ENCODE measurements at places on chromosomes 4 and X.

DNA sequence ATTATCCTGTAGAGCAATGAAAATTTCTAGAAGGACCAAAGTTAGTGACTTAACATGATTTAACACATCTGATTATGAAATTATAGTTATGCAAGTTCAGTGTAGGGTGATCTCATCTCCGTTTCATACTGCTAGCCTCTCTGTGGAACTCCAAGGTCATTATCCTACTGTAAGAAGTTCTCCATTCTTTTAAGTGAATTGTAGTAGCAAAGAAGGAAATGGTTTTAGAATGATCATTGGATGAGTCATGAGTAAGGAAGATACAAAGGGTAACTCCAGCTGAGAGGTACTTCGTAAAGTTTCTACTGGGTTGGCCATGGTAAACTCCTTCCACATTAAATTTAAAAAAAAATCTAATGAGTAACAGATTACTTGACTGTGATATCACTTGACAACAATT lies 215.0 kb upstream of the GIMD1 start:
- DNase-seq, result no peak

- DNase-seq, result no peak
Measured at GRCh38 chrX:108246304-108246954, 154.9 kb downstream of the ATG4A start.

GRCh38 chr4:56684320-56685050 lies 3.4 kb upstream of the HOPX start:
- DNase-seq, result no peak

DNA sequence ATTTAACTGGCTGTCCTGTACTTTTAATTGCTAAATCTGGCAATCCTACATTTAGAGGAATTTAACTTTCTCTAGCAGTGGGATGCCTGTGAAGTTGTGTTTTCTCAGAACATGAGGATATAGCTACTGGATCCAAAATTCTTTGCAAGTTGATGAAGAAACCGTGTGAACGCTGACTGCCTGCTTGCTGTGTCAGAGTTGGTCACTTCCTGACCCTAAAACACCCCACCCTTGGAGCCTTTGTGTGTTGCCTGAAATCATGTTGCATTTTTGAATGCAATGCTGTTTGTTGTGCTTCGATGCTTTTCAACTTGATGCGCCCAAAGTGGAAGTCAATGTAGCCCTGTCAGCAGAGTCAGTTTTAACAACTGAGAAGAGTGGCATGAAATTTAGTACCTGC lies 211.2 kb downstream of the ANK2 start:
- DNase-seq, result no peak

- no peak for DNase-seq
Measured at GRCh38 chr4:115562506-115562905, 449.1 kb upstream of the NDST4 start.

GRCh38 chrX:151336809-151337208 lies 60.2 kb upstream of the VMA21 start:
- DNase-seq, result no peak

- no peak for DNase-seq
Measured at GRCh38 chrX:17377091-17377717, 2.2 kb downstream of the NHS start.

DNA sequence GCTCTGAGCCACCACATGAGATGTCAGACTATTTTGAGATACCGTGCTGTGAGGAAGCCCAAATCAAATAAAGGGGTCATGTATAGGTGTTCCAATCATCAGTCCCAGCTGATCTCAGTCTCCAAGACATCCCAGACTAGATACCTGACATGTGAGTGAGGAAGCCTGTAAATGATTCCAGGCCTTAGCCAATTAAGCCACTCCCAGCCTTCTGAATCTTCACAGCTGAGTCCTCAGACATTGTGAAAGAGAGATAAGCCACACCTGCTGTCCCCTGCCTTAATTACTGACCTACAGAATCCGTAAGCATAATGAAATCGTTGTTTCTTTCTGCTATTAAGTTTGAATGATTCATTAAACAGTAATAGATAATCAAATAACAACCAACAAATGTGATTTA lies 671.4 kb downstream of the ZNF674 start:
- DNase-seq, result no peak

DNA sequence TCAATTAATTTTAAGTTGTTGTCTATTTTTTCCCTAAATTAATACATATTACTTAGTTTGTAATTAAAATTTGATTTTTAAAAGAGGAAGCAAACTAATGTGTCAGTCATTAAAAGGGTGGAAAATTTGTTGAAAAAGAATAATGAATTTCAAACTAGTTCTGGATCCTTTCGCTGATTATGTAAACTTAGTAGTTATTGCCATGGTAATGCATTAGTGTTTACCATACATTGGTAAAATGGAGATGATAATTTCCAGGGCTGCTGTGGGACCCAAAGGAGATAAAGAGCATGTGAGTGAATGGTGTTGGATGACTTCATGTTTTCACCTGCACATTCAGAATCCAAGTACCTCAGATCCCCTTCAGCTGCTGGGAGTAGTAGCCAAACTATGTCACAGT lies 6.5 kb downstream of the BEX3 start:
- DNase-seq, result no peak

- no peak for DNase-seq
Measured at GRCh38 chr4:116953947-116954346, 131.4 kb downstream of the TRAM1L1 start.

DNA sequence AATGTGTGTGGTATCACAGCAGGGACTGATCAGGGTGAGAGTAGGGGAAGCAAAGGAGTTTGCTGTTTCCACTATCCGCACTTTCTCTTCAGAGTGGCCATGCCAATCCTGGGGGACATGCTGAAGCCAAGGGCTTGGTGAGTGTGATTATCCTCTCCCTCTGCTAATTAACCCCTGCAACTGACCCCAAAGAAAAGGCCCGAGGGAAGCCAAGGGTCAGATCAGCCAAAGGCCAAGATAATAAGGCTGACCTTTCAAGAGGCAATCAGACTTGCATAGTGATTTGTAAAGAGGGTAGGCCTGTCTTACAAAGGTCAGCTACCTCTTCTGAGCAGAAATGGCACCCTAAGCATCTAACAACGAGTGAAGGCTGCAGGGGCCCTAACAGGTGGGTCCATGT lies 420.5 kb upstream of the CPEB2 start:
- no peak for DNase-seq

DNA sequence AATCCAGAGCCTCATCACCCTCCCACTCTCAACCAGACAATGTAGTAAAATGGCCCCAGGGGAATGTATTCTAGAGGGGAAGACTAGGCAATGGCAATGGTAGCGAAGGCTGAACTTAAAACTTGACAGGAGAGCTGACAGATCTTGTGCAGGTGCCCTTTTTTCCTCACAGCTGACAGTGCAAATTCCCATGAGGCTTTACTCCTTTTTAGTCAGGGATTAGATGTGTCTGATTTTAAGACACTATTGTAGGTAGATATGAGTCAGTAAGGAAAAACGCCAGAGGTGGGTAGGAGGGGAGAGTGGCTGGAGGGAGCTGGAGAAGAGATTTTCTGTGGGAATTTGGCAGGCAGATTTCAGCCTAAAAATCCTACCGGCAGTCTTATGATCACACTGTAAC lies 10.7 kb downstream of the CAPN6 start:
- DNase-seq, result no peak

- no peak for DNase-seq
Measured at GRCh38 chr4:84726356-84726755, 143.4 kb downstream of the CDS1 start.

- no peak for DNase-seq
Measured at GRCh38 chrX:119880076-119880475, 8.4 kb downstream of the NDUFA1 start.

DNA sequence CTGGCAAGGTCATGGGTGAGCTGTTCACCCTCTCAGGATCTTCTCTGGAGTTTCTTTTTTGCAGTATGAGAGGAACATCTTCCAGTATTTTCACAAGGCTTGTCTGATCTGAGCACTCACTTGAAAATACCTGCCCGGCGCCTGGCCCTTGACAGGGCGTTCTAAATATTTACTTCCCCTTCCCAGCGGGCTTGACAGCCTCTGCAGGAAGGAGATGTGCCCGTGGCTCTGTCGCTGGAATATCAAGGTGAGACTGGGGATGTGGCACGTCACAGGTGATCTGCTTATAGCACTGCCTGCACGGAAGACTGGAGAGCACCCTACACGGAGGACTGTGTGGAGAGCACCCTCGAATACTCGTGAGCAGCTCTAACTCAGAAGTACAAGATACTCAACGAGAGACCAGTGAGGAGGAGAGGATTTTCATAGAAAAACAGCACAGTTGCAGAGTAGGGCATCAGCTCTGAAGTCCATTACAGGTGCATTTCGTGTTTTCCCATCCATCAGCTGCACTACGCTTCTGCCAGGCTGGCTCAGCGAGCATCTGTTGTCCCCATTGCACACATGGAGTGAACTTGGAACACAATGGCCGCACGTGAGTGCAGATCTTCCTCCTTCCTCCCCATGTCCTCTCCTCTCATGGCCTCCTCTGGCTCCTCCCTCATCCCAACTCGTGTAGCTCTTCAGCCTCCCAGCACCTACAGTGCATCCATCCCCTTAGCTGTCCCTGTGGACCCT lies 32.1 kb downstream of the ZBTB49 start:
- DNase-seq, result no peak

- DNase-seq, result no peak
Measured at GRCh38 chrX:139559383-139560042, 29.0 kb downstream of the F9 start.

- no peak for DNase-seq
Measured at GRCh38 chr4:11842620-11843263, 414.0 kb upstream of the HS3ST1 start.

GRCh38 chrX:32877592-32877991 lies 333.8 kb downstream of the DMD start:
- DNase-seq, result no peak

GRCh38 chr4:10492464-10492863 lies 35.2 kb upstream of the ZNF518B start:
- DNase-seq, result no peak

GRCh38 chrX:11953615-11954014 lies 184.7 kb upstream of the FRMPD4 start:
- DNase-seq, result no peak

GRCh38 chrX:110089656-110090403 lies 86.9 kb downstream of the TMEM164 start:
- no peak for DNase-seq

GRCh38 chrX:74438764-74439163 lies 17.5 kb downstream of the SLC16A2 start:
- DNase-seq, result no peak

DNA sequence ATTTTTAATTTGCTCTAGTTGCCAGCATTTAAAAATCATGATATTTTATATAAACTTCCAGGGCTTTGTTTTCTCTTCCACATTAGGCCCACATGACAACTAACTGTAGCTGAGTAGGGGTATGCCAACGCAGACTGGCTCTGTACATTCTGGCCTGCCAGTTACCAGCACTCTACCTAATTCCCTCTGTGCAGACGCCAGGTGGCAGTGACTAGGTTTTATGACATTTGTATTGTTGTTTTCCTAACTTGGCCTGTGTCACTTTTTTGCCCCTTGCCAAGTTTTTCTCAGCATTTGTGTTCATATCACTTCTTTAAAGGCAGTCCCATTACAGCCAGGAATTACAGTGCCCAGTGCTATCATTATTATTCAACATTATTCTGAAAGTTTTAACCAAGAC lies 347.5 kb downstream of the NKX6-1 start:
- DNase-seq, result no peak

- no peak for DNase-seq
Measured at GRCh38 chrX:74890676-74891430, 34.4 kb downstream of the NEXMIF start.

DNA sequence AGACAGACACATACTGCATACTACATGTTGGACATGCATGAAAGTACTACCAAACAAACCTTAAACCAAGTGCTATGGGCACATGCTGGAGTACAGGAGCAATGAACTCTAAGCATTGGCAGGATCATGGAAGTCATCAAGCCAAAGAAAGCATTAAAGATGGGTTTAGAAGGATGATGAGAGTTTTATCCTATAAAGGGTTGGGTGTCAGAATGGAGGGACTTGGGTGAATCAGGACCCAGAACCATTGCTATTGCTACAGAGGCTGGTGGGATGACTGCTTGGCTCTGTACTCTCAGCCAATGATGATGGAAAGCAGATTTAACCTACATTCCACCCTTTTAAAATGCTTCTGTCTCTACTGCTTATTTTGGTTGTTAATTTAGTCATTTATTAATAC lies 233.9 kb upstream of the EDA2R start:
- DNase-seq, result no peak

DNA sequence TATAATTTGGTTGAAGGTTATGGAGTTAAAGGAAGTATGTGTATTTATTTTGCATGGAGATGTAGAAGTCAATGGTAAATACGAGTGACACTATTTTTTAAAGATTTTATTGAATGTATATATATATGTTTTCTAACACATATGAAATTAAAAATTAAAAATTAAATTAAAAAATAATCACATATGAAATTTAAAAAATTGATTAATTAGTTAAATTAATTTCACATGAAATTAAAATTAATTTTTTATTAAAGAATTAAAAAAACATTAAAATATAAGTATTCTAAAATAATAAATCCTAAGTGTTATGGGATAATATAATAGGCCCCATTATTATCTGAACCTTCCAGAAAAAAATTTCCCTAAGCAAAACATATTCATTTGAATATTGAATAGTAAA lies 1163.5 kb downstream of the ARAP2 start:
- no peak for DNase-seq

- DNase-seq, result no peak
Measured at GRCh38 chr4:72388521-72388920, 180.5 kb downstream of the ADAMTS3 start.

DNA sequence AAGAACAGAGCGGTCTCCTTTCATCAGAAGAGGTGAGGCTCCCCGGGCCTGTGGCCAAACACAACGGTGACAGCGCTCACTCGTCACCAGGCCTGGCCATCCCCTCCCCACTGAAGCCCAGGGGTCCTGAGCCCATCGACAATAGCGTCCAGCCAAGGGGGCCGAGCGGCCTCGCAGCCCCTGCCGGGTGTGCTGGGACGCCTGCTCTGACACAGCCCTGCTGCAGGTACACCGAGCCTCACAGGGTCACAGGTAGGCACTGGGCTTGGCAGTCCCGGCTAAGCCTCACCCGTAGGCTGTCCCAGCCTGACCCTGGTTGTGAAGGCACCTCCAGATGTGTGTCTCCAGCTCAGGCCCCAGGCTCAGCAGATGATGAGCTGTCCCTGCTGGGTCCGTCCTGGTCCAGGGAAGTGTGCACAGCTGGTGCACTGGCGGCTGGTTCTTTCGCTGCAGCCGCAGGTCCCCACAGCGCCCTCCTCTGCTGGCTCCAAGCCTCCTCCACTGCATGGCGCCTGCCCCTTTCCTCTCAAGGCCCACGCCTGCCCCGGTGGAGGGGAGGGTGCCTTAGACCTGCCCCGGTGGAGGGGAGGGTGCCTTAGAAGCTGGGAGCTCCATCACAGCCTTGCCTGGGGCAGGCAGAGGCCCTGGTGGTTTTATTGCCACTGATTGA lies 21.5 kb downstream of the UVSSA start:
- DNase-seq, result no peak

All from activated T-helper 9 cell treated with anti-CD3 and anti-CD28 coated beads, Interleukin-2, amount 50 U/mL, for 16 hours (primary cell).